ENCODE measurements at places on chromosomes 13 and 19.
A peak's percentile ranks its signal among the peaks of the same experiment; 100 is the strongest.

DNA sequence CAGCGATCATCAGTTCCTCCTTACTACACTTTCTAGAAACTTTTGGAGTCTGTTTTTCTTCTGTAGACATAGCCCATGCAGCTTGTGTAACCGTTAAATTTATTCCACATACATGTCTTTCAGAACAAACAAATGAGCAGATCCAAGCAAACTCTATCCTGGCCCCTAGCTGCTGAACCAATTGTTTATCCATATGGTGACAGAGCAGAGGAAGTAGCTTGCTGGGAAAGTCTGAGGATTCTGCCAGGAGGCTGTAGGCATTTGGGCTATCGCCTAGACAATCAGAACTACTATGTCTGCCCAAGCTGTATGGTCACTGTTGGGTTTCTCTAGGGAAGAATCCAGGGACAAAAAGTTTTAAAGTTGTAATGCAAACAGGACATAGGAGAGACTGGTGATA, 343.7 kb downstream of the SPRY2 start:
- DNase-seq: no peak

DNA sequence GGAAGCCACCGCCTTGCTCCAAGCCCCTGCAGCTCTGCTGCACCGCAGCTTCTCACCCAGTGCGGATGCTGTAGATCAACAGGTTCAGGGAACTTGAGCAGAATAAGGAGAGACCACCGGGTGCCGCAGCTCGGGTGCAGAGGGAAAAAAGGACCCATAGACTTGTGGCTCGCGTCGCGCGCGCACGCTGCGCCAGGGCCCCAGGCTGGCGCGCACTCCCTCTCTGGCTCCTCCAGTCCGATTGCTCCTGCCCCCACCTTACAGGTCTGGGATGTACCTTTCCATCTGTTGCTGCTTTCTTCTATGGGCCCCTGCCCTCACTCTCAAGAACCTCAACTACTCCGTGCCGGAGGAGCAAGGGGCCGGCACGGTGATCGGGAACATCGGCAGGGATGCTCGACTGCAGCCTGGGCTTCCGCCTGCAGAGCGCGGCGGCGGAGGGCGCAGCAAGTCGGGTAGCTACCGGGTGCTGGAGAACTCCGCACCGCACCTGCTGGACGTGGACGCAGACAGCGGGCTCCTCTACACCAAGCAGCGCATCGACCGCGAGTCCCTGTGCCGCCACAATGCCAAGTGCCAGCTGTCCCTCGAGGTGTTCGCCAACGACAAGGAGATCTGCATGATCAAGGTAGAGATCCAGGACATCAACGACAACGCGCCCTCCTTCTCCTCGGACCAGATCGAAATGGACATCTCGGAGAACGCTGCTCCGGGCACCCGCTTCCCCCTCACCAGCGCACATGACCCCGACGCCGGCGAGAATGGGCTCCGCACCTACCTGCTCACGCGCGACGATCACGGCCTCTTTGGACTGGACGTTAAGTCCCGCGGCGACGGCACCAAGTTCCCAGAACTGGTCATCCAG, 964 bp downstream of the PCDH17 start:
- no peak for DNase-seq

- DNase-seq: no peak
Observed at GRCh38 chr13:27905650-27906049, 14.2 kb upstream of the PDX1 start.

DNA sequence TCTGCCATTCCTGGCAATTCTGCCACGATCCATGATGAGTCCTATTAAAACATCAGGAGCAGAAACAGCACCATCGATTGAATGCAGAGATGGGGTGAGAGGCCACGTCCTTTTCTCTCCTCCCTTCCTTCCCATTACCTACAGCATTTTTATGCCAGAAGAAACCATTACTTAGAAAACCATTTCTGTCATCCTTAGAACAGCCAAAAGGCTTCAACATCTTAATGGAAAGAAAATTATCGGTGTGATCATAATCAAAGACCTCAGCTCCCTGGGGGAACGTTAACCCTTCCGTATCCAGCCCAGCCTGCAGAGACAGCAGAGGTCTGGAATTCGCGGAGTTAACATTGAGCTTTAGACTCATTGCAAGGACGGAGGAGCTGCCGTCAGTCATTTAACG, 56.0 kb upstream of the SIAH3 start:
- DNase-seq: no peak

GRCh38 chr19:29620931-29621351, 14.9 kb downstream of the POP4 start:
- no peak for DNase-seq

- DNase-seq: no peak
Observed at GRCh38 chr19:20325151-20325550, 158.1 kb downstream of the ZNF486 start.

DNA sequence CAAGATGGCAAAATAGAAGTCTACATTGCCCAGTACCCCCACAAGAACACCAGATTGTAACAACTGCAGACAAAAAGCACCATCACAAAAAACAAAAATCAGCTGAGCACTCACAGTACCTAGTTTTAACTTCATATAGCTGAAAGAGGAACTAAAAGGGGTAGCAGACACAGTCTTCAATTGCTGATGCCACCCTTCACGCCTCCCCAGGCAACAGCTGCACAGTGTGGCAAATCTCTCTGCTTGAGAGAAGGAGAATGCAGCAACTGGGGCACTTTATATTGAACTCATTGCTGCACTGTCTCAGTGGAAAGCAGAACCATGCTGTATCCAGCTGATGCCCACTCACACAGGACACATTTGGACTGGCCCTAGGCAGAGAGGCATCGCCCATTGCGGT, 2714.5 kb upstream of the PCDH20 start:
- no peak for DNase-seq

- DNase-seq: no peak
Observed at GRCh38 chr19:50266896-50267295, 62.3 kb downstream of the KCNC3 start.

DNA sequence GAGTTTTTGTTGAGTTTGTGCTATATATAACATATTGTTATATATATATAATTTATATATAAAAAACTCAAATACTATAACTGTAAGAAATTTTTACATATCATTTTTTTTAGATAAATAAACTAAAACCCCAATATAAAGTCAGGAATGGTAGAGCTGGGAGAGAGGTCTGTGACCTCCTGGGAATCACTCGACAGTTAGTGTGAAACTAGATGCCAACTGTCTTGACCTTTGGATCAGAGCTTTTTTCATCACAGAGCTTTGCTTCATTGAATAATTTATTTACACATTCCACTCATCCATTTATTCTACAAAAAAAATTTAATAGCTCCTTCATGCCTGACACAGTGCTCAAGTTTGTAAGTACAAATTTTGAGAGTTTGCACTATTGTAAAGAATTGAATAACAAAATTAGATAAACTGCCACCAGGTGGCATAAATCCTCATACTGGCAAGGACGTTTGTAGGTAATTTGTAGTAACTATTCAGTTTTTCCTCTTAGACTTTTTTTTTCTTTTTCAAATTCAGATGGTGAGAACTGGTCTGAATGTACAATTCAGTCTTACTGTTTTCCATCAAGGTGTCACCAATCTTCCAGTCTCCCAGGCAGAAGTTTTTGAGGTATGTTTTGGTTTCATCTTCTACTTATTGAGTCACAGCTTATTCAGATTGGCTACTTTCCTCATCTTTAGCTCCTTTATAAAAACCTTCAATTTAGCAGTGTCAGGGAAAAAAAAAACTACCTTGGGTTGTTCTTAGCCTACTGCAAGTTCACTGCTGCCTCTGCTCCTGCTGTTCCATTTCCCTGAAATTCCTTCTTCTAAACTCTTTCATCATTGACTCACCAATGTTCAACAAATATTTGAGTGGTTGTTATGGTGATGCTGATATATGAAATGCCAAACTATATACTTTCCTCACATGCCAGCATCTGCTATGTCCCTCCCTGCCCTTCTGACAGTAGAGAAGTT, 28.7 kb downstream of the LACC1 start:
- DNase-seq: no peak

DNA sequence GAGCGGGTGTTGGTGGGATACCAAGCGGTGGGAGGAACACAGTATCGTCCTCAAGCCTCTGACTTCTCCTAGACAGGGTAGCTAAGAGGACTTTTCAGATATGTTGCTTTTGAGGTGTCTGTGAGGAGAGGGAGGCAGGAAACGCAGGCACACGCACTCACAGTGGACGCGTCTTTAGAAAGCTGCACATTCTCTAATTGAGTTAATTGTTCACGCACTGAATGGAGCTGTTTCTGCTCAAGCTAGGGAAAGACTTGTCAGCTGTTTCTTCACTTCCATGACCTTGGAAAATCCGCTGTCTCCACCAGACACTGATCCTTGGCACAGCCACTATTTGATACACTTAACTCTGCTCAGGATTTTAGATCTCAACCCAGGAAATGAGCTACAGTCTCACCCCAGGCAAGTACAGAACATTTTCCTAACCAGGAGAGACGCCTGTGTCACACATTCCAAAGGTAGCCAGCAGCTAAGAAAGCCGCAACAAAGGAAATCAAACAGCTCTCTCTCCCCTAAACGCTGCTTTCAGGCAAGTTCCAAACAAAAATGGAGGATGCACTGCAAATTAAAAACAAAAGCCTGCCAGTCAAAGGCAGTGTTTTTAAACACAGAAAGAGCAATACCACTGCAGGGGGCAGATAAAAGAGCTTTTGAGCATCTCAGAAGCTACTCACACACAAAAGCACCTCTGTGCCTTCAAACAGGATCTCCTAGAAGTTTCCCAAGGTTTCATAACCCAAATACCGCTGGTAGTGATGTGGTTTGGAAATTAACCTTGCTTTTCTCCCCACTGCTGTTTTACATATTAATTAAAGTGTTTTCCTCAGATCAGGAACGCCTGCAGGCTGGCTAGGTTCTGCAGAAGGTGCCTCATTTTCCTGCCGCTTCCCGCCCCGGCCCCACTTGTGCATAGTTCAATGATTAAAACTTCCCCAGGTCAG, 57.3 kb downstream of the IRS2 start:
- no peak for DNase-seq

DNA sequence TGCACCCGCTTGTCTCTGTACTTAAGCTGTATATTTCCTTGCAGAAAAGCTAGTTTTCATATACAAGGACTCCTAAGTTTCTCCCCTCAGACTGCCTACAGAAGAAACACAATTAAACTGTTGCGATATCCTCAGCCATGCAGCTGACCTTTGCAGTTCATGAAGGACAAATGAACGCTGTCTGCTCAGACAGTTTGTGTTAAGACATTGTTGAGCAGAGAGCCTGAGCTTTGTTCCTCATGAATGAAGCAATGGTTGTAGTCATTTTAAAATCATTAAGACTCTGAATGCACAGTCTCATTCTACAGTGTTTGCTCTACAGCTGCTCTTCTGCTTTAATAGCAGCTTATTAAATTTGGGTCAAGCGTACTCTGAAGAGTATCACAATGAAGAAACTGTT, 23.2 kb upstream of the MAB21L1 start:
- DNase-seq: no peak

- DNase-seq: no peak
Observed at GRCh38 chr13:62924395-62924794, 1508.7 kb upstream of the PCDH20 start.

- DNase-seq: no peak
Observed at GRCh38 chr13:111789420-111789819, 277.5 kb upstream of the SOX1 start.

DNA sequence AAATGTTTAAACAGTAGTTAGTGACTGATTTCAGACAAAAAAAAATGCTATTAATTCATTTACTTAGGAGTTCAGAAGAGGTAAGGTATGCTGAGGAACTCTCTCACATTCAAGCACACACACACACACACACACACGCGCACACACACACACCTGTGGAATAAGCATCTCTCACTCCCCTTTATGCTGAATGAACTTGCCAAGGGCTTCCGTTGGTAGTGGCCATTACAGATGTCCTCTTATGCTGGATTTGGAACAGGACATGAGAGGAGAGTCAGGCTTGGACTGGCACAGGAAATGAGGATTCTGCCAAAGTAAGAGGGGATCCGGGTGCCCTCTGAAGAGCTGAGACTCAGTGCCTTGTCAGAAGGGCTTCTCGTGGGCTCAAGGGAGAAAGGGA, 463.4 kb upstream of the MIR17HG start:
- DNase-seq: no peak

GRCh38 chr19:1856698-1857603, 6.4 kb downstream of the KLF16 start:
- peak; percentile 90 for DNase-seq

GRCh38 chr13:23985839-23986238, 88.5 kb upstream of the C1QTNF9B start:
- no peak for DNase-seq

- DNase-seq: no peak
Observed at GRCh38 chr19:35098413-35099049, 17.1 kb upstream of the FXYD3 start.

DNA sequence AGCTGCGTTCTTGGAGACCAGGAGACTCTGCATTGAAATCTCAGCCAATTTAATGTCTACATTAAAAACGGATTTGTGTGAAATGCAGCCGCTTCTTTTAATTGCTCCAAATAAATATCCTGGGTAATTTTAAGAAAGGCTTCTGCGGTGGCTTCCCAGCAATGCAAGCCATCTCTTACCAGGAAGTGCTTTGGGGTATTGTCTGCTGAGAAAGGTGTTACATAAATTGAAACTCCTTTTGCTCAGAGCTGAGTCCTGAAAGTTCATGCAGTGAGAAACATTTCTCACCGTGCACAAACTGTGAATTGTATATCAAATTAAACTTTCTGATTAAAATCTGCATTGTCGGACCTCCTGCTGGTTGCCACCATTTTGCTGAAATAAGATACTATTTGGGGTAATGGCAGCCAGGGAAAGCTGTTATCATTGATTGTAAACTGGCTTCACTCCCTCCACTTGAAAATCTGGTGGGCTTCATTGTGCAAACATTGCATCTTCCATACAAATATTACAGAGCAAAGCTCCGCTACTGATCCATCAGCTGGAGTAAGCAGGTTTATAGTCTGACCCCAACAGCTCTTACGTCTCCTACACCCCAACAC, 59.5 kb downstream of the ZIC5 start:
- no peak for DNase-seq

GRCh38 chr13:112198396-112199010, 131.6 kb downstream of the SOX1 start:
- DNase-seq: no peak

GRCh38 chr13:102466610-102467190, 64.9 kb upstream of the FGF14 start:
- no peak for DNase-seq

GRCh38 chr13:98480915-98481877, 95.7 kb downstream of the STK24 start:
- DNase-seq: peak; percentile 27

DNA sequence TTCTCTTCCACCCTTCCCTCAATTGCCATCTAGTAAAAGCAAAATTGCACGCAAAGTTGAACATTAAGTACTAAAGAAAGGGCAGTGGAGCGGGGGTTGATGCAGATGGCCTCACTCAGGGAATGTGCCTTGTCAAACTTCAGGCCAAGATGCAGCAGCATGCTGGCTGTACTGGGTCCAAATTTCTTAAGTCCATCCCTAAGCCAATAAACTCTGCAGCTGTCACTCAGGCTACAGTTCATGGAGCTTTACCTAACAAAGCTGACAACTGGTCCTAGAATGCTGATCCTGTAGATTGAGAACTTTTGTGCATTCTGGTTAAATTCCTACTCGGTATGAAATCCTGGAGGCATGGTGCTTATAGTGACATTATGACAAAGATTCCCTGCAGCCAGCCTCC, 88.4 kb downstream of the FOXO1 start:
- no peak for DNase-seq

All from CD14-positive monocyte (primary cell).